ENCODE measurements at places on chromosomes 6 and 20. TPM values are rescaled to one million over a fixed set of nuclear protein-coding genes. Genes with fewer than 3 reads are reported as not detected.

Gene GSTA2
- 9.1 TPM for total RNA-seq

Gene PRPH2
- not detected for total RNA-seq

Gene CTNNBL1
- total RNA-seq: 41.8 TPM

Gene MUC21
- not detected for total RNA-seq

Gene ARMC2
- 1.9 TPM for total RNA-seq

Gene UBE2V1
- 48.6 TPM for total RNA-seq

Gene ENPP5
- total RNA-seq: 0.24 TPM

Gene GPR63
- total RNA-seq: 0.07 TPM

Gene PRR18
- 1.3 TPM for total RNA-seq

Gene ABCC10
- 8.3 TPM for total RNA-seq

Gene C4B
- total RNA-seq: 2,377 TPM

Gene GPLD1
- 41.1 TPM for total RNA-seq

Gene ZNF391
- total RNA-seq: 0.42 TPM

Gene GGT7
- total RNA-seq: 5.7 TPM

Gene GPSM3
- 7.5 TPM for total RNA-seq

Gene CASS4
- 2.1 TPM for total RNA-seq

Gene HLA-DMB
- total RNA-seq: 22.0 TPM

Gene MDFI
- total RNA-seq: 0.29 TPM

Gene PSMB9
- total RNA-seq: 33.2 TPM

Gene SLC22A3
- total RNA-seq: 34.3 TPM

Gene FAXC
- total RNA-seq: not detected

Gene FAM217A
- total RNA-seq: not detected

Gene RGS17
- not detected for total RNA-seq

Gene ELOVL2
- total RNA-seq: 12.8 TPM

Gene DEFB121
- total RNA-seq: not detected

Gene ACSS1
- total RNA-seq: 9.1 TPM

Measured in right lobe of liver (tissue), 6 donors.